ENCODE measurements at places on chromosomes 12 and 14.

GRCh38 chr14:74622257-74622656 is 10.2 kb upstream of the LTBP2 start:
- no peak for DNase-seq

GRCh38 chr14:53545217-53545616 is 392.1 kb upstream of the DDHD1 start:
- no peak for DNase-seq

GRCh38 chr12:114000861-114001260 is 34.7 kb upstream of the RBM19 start:
- no peak for DNase-seq

GRCh38 chr12:18165422-18165871 is 75.5 kb upstream of the RERGL start:
- DNase-seq = no peak

DNA sequence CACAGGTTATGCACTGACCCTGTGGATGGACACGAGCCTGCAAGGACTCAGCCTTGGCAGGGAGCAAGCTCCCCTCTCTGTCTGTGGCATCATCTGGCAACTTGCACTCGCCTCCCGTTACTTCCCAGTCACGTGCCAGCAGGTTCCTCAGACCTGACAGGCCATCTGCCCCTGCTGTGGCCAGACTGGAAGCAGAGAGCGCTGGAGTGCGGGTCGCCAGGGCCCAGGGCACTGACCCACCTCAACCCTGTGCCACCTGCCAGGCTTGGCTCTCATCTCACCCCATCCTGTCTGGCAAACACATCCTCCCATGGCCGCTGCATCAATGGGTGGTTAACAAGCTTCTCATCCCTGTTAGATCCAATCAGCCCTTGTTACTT is 28.4 kb downstream of the SLC6A12 start:
- no peak for DNase-seq

GRCh38 chr12:78473136-78473535 is 391.4 kb upstream of the SYT1 start:
- DNase-seq = peak; percentile 36

- DNase-seq = no peak
These were observed 137.5 kb downstream of the DYRK2 start for GRCh38 chr12:67786086-67786485.

GRCh38 chr12:11545484-11546330 is 103.8 kb upstream of the ETV6 start:
- no peak for DNase-seq

DNA sequence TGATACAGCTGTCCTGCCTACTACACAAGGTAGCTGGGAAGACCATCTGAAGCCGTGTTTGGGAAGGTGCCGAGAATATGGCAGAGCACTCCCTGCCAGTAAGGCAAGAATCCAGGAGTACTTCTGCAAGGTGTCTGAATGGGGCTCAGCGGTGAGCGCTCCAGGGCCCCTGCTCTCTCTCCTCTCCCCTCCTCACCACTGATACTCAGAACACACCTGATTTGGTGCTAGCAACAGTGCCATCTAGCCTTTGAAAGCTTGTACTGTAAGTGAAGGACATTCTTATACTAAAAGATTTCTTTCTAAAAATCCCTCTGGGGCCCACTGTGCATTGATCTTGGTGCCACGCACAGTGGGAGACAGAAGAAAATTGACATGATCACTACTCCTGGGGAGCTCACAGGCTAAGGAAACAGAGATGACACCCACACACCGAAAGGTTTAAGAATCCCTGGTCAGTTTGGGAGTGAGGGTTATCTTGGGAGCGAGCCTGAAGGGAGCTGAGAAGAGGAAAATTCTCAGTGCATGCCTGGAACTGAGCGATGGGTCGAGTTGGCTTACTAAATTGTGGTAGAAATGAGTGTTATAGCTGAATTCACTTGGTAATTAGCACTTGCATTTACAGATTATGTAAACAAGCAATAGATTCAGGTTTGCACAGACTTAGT is 216.9 kb downstream of the NTF3 start:
- DNase-seq = no peak

- DNase-seq = no peak
These were observed 72.8 kb upstream of the IFNG-AS1 start for GRCh38 chr12:67916266-67916970.
